ENCODE measurements at places on chromosomes 7 and 10. TPM values are rescaled to one million over a fixed set of nuclear protein-coding genes. Genes with fewer than 3 reads are reported as not detected.

The GDF2 gene
- not detected for total RNA-seq

The PLA2G12B gene
- not detected for total RNA-seq

The PIP gene
- total RNA-seq, result not detected

The HOXA6 gene
- not detected for total RNA-seq

The CCDC3 gene
- total RNA-seq, result not detected

The SLC39A12 gene
- total RNA-seq, result not detected

The SORBS1 gene
- total RNA-seq, result 457 TPM

The ATOH7 gene
- not detected for total RNA-seq

The STOX1 gene
- total RNA-seq, result 9.3 TPM

The SFRP5 gene
- 1.3 TPM for total RNA-seq

The TFAM gene
- 39.7 TPM for total RNA-seq

The WNT8B gene
- total RNA-seq, result not detected

The EIF4EBP2 gene
- 51.3 TPM for total RNA-seq

The ENKUR gene
- 0.37 TPM for total RNA-seq

The SPDYE8 gene
- total RNA-seq, result not detected

The DMBT1 gene
- 10.5 TPM for total RNA-seq

The SEMA3D gene
- 2.6 TPM for total RNA-seq

The FAM237B gene
- total RNA-seq, result not detected

The ANKRD7 gene
- total RNA-seq, result 2.0 TPM

The SAMD9L gene
- 2.2 TPM for total RNA-seq

The MDFIC gene
- total RNA-seq, result 7.0 TPM

The PRRT4 gene
- not detected for total RNA-seq

The UNC5B gene
- 5.5 TPM for total RNA-seq

The MYO1G gene
- total RNA-seq, result 4.0 TPM

The RBM17 gene
- 71.0 TPM for total RNA-seq

The ETV1 gene
- total RNA-seq, result 6.2 TPM

The CCL24 gene
- total RNA-seq, result not detected

The KIF5B gene
- 71.4 TPM for total RNA-seq

The SLC18A3 gene
- total RNA-seq, result 0.73 TPM

All from stomach (tissue), 19 donors.